ENCODE measurements at places on chromosomes 7 and 10.
A peak's percentile ranks its signal among the peaks of the same experiment; 100 is the strongest.

- no peak for DNase-seq
Measured at GRCh38 chr7:110418659-110419280, 672.2 kb upstream of the LRRN3 start.

GRCh38 chr10:27799046-27799445 is 53.4 kb upstream of the MKX start:
- DNase-seq = no peak

DNA sequence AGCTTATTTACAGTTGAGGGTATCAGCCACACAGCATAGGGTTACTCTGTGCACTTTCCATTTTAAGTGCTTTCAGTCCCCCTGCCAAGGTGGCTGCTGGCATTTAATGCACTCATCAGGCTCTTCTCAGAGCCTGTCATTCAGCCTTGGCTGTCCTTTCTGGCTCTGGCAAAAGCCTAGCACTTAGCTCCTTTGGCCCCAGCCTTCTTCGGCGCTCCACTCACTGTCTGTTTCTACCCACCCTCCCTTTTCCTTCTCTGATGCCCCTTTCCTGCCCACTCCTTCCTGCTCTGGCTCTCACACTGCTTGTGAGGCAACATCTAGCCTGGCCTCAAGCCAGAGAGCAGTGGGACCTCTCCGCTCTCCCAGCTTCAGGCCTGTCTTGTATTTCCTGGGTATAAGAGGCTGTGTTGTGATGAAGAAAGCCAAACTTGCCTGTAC is 60.2 kb downstream of the WIPF3 start:
- DNase-seq = peak; percentile 25

DNA sequence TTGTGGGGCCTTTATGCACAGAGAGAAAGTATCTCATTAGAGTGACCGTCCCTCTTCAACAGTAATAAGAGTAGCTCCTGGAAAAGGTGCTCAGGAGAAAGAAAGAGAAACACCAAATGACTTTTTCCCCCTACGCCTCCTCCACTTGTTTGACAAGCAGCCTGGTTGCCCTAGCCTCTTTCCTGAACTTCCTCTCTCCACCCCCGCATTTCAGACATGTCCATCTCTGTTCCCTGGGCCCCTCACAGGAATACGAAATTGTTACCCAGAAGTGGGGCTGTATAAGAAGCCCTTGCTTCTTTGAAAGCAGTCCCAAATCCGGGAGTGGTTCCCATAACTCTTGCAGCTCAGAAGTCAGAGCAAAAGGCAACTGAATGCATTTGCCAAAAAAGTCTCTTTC is 119.6 kb upstream of the ADO start:
- no peak for DNase-seq

DNA sequence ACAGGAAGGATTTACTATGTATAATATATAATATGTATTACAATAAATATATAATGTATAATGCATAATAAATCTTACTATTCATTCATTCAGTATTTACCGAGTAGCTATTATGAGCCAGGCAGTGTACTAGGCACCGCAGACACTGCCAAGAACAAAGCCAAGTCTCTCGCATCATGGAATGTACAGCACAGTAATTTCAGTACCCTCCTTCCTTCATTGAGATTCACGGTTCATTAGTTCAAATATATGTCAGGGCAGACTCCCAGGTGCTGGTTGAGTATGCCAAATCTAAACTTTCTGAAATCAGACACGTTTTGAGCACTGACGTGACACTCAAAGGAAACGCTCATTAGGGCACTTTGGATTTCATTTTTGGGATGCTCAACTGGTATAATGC is 9.1 kb downstream of the USP6NL start:
- no peak for DNase-seq

- no peak for DNase-seq
Measured at GRCh38 chr10:118106426-118106825, 59.7 kb upstream of the RAB11FIP2 start.

DNA sequence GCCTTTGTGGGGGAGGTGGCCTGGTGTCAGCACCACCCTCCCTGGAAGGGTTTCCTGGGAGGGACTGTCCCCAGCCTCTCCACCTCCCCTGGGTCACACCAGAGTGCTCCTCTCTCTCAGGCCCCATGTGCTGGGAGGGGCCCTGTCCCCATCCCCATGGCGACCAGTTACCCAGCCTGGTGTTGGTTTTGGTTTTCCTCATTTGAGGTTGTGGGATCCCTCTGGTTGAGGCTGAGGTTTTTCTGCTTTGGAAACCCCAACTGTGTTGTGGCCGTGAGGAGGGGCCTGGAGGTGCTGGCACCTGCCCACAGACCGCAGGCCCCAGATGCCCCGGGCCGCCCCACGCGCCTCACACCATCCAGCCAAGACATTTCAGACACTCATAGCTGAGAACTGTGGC is 106.3 kb downstream of the GRK5 start:
- DNase-seq = no peak

GRCh38 chr10:31952066-31952465 is 23.4 kb upstream of the ARHGAP12 start:
- no peak for DNase-seq

GRCh38 chr7:157543276-157543675 is 206.5 kb downstream of the DNAJB6 start:
- no peak for DNase-seq

Measured in anterior cingulate cortex (tissue), 58 donors.